ENCODE measurements at places on chromosomes 4 and X.

GRCh38 chr4:38671592-38671940 lies 7.6 kb downstream of the KLF3 start:
- no peak for DNase-seq

DNA sequence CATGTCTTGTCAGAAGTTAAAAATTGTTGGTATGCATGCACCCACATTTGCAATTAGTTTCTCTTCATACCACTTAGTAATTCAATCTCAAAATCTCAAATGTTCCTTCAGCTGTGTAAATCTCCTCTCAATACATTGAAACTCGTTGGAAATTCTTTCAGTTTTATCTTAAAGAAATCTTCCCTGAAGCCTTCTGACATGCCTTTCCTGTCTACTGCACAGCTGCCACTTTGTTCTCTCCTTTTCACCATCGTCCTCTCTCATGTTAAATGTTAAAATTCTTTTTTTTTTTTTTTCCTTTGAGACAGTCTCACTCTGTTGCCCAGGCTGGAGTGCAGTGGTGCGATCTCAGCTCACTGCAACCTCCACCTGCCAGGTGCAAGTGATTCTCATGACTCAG lies 30.9 kb downstream of the MCUB start:
- no peak for DNase-seq

DNA sequence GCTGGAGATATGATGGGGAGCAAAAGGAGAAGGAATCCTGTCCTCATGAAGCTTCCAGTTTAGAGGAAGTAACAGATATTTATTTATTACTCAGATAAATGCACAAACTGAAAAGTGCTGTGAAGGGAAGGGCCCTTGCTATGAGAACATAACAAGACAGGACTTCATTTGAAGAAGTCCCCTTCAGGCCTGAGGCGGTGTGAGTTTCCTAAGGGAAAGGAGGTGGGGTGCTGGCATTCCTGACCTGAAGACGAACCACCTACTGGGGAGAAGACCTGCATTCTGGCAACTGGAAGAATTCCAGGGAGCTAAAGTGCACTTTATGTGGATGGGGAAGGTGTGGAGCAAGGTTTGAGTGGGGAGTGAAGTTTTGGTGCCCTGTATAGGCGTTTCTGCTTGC lies 15.9 kb upstream of the SPARCL1 start:
- DNase-seq = no peak

DNA sequence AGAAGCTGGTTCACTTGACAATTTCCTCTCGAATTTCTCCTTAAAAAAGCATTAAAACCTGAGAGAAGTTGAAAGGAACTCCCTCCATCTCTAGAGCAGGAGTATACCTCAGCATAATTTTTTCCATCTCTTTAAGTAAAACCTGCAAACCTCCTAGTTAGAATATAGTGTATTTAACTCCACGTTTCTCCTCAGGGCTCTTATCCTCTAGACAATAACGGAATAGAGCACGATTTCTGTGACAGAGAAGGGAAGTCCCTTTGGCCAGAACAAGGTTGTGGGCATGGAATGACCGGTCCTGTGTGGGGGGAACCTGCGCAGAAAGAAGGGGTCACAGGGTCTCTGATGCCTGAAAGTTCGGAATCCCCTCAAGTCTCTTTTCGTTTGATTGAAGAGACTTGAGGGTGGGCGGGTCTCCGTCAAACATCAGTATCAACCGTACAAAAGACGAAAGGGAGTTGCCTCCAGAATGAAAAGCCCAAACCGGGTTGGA lies 697 bp downstream of the ZNF280C start:
- DNase-seq = no peak

- no peak for DNase-seq
Observed at GRCh38 chr4:30495251-30495650, 224.9 kb upstream of the PCDH7 start.

DNA sequence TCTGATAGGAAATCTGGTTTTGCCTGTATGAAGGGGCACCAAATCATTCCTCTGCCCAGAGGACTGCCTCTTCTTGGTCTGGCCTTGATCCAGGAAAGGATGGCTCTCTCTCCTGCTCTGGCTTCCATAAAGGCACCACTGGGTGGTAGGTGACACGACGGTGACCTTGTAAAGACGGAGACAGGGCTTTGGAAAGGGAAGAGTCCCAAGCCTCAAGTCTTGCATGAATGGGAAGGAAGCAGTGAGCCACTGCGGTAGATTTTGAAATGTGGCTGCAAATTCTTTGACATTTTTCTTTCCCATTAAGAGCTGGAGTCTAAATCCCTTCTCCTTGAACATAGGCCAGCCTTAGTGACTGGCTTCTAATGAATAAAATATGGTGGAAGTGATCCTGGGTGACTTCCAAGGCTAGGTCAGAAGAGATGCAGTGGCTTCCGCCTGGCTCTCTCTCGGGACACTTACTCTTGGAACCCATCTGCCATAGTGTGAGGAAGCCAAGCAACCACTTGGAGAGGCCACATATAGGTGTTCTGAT lies 347.4 kb downstream of the BCOR start:
- no peak for DNase-seq

GRCh38 chrX:23570674-23571343 lies 96.5 kb upstream of the PRDX4 start:
- DNase-seq = no peak

DNA sequence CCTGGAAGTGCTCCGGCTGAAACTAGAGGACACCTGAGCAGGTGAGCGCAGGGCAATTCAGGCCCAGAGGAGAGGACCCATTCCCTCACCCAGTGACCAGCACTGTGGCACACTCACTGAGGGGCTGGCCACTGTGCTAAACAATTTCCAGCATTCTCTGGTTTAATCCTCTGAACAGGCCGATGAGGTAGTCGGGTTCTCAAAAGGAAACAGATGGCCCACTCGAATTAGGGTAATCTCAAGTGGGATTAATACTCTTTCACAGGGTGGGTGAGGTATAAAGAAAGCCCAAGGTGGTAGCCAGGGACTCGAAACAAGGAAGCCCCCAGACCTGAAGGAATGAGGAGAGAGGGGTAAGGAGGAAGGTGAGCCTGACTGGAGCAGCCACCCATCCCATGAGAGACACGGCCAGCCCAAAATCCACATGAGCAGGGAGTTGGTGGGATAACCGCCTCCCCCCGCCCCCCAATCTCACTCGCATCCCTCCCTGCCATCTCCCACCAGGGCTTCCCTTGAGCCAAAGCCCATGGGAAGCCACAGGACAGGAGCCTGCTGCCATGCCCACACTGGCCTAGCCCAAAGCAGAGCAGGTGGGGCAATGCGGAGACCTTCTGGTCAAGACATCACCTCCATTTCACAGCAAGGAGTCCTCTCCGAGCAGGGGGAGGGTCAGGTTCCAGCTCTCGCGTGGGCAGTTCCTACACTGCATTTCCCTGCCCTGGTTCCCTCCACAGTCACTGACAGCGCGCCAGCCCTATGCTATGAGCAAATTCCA lies 55.0 kb downstream of the SH3KBP1 start:
- DNase-seq = no peak

GRCh38 chr4:64399313-64400109 lies 9.7 kb downstream of the TECRL start:
- DNase-seq = no peak

DNA sequence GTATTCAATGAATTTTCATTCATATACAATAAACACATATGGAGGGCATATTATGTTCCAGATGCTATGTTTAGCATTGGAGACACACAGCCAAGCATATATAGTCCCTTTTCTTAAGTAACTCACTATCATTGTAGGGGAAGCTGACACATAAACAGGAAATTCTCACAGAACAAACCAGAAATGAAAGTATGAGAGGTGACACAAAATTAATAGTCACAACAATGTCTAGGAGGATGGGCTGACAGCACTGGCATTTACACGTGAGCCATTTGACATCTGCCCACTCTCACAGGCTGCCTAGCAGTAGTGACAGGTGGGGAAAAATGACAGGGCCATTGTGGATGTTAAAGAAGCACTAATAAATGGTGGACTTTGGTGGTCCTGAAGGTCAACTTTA lies 2.6 kb upstream of the CNOT6L start:
- DNase-seq = no peak

GRCh38 chr4:76658231-76659102 lies 223.4 kb downstream of the SHROOM3 start:
- DNase-seq = no peak

GRCh38 chr4:11605597-11605996 lies 176.9 kb upstream of the HS3ST1 start:
- DNase-seq = no peak

- DNase-seq = no peak
Observed at GRCh38 chr4:123617791-123618190, 221.2 kb downstream of the SPRY1 start.

DNA sequence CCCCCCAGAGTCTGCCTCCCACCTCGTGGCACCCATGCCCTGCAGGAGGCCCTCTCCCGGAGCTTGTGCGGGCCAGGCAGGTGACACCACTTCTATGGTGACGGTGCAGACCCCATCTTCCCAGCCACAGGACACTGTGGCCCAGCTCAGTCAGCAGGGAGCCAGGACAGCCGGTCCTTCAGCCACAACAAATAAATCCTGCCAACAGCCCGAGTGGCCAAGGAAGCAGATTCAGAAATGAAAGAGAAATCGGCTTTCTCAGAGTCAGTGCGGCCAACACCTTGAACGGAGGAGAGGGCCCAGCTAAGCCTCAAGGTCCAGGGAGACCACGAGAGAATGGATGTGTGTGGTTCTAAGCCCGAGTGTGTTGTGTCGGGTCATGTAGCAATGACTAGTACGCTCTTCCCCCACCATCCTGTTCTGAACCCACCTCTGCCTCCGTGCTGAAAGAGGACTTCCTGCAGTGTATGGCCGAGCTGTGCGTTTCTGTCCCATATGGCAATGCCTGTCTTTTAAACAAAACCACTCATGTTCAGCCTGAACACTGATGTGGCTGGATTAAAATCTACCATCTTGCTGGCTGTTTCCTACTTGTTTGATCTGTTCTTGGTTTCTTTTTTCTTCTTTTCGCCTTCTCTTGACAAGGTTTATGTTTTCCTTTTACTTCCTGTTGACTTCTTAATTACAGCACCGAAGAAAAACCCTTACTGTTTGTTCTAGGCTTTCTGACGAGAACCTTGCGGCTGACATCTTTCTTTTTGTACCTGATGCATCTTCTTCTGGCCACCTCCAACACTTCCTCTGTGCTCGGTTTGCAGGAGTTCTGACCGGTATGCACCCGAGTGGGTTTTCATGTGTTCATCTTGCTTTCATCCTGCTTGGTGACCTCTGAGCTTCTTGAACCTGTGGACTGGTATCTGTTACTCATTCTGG lies 53.1 kb downstream of the GAK start:
- DNase-seq = no peak

DNA sequence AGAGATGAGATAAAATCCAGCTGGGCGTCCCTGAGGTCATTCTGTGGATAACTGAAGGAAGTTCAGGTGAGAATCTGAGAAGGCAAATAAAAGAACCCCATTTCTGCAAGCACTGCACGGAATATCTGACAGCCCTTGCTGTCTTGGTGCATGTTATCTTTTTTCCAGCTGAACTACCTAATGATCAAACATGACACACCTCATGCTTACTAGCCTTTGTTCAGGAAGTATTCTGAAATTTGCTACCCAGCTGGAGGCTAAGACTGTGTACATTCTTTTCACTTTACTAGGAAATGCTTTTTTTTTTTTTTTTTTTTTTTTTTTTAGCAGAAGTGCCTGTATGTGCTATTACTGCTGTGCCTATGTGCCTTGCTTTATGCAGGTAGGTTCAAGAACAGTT lies 718.1 kb downstream of the SMARCA1 start:
- no peak for DNase-seq

- no peak for DNase-seq
Observed at GRCh38 chr4:101294597-101294996, 52.7 kb downstream of the PPP3CA start.

Data from NCI-H1436 treated with DMSO at 0.1 percent for 48 hours (cell line).